ENCODE measurements at places on chromosomes 7 and 10. TPM values are rescaled to one million over a fixed set of nuclear protein-coding genes. Genes with fewer than 3 reads are reported as not detected.

The NANOS1 gene
- 3.0 TPM for total RNA-seq

The SORCS1 gene
- total RNA-seq: 1.1 TPM

- H3K27me3 ChIP-seq: no peaks in the 10 kb centered on the region
- H3K4me3 ChIP-seq: no peak overlapping the region
Observed at GRCh38 chr10:70162892-70163201, 7.5 kb downstream of the SAR1A start.

GRCh38 chr10:14779001-14779651, 4.4 kb upstream of the FAM107B start:
- peak; percentile 10 for DNase-seq
- no peak overlapping the region for H3K27ac ChIP-seq
- no peak overlapping the region for H3K4me3 ChIP-seq
- H3K27me3 ChIP-seq: no peaks in the 10 kb centered on the region
- peaks cover 4% of the 10 kb centered on the region for H3K4me1 ChIP-seq

DNA sequence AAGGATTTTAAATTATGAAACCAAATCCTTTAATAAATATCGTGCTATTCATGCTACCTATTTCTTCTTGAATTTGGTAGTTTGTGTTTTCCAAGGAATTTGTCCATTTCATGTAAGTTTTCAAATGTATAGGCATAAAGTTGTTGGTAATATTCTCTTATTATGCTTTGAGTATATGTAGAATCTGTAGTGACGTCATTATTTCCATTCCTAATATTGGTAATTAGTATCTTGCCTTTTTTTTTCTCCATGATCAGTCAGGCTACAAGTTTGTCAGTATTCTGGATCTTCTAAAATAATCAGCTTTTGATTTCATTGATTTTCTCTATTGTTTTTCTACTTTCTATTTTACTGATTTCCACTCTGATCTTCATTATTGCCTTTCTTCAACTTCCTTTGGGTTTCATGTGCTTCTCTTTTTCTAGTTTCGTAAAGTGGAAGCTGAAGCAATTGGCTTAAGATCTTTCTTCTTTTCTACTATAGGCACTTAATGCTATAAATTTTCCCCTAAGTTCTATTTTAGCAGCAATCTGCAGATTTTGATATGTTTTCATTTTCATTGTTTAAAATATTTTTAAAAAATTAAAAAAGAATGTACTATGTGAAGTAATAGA, 156.5 kb upstream of the HDAC9 start:
- no peaks in the 10 kb centered on the region for H3K4me1 ChIP-seq
- no peak overlapping the region for H3K4me3 ChIP-seq
- no peak overlapping the region for H3K27ac ChIP-seq
- no peaks in the 10 kb centered on the region for H3K27me3 ChIP-seq

DNA sequence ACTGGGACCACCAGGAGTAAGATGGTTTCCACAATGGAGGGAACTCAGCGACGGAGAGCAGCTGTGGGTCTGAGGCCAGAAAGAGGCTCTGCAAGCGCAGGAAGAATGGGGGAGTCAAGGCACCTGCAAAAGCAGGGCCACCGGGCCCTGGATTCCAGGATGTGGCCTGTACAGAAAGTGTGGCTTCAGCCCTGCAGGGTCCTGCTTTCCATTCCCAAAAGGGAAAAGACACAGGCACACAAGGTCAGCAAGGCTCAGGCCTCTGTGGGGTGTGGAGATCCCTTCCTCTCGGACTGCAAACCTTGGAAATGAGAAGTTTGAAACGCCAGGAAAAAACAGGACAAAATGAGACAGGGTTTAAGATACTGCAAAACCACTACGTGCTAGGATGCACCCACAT, 232.5 kb downstream of the TNS3 start:
- no peaks in the 10 kb centered on the region for H3K27me3 ChIP-seq
- no peak for DNase-seq
- H3K36me3 ChIP-seq: peaks cover 3% of the 10 kb centered on the region
- no peak overlapping the region for H3K4me3 ChIP-seq
- no peaks in the 10 kb centered on the region for H3K4me1 ChIP-seq
- no peak overlapping the region for H3K27ac ChIP-seq

DNA sequence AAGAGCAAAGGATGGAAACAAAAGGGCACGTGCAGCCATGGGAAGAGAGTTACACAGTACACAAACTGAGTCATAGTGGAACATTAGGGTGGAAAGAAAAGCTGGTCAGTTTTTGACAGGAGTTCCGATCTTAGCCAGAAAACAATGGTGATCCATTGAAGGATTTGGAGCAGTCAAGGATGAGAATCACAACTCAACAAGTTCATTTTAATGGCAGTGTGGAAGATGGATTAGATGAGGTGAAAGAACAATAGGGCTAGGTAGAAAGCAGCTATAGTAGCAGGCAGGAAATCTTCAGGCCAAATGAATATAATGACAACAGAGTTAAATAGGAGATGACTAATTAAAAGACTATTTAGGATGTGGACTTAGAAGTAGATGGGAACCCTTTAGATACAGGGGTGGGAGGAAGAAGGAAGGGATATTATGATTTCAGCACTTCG, 136.3 kb downstream of the DOCK4 start:
- peak; percentile 28 for DNase-seq
- no peak overlapping the region for H3K27ac ChIP-seq
- peaks cover 5% of the 10 kb centered on the region for H3K4me1 ChIP-seq
- no peak overlapping the region for H3K4me3 ChIP-seq

- H3K36me3 ChIP-seq: no peaks in the 10 kb centered on the region
- no peak for DNase-seq
- no peak overlapping the region for H3K4me3 ChIP-seq
- no peak overlapping the region for H3K27ac ChIP-seq
- no peaks in the 10 kb centered on the region for H3K27me3 ChIP-seq
Observed at GRCh38 chr7:130593033-130593432, 75.5 kb downstream of the COPG2 start.

GRCh38 chr10:10396601-10397000, 621.1 kb upstream of the CELF2 start:
- DNase-seq: no peak
- H3K27ac ChIP-seq: no peak overlapping the region
- H3K4me1 ChIP-seq: no peaks in the 10 kb centered on the region
- H3K4me3 ChIP-seq: no peak overlapping the region
- H3K36me3 ChIP-seq: no peaks in the 10 kb centered on the region
- no peaks in the 10 kb centered on the region for H3K27me3 ChIP-seq

Data from astrocyte (in vitro differentiated cells and primary cell).